ENCODE measurements at places on chromosomes 11 and 22. TPM values are rescaled to one million over a fixed set of nuclear protein-coding genes. Genes with fewer than 3 reads are reported as not detected.

Gene HTR3B
- 0.12 TPM for polyA plus RNA-seq

- DNase-seq: no peak
Observed at GRCh38 chr11:925158-925495, 543 bp upstream of the AP2A2 start.

DNA sequence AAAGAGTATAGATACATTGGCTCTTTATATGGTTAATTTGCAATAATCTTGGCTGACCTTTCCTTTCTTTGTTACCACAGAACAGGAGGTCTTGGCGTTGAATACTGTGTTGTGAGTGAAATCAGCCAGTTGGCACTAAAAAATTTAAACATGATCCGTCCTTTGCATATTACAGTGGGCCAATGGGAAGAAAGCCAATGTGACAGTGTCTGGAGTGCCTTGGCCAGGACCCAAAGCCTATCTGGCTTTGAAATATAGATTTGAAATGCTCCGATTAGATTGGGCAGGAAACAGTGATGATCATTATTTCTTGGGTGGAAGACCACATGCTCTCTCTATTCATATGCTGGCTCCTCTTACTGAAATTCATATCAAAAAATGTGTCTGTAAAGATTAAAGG lies 339.6 kb upstream of the ANO3 start:
- DNase-seq: no peak

- DNase-seq: no peak
Observed at GRCh38 chr22:26681395-26681821, 24.0 kb downstream of the MIAT start.

Gene ZBTB16
- polyA plus RNA-seq: 0.93 TPM

- DNase-seq: no peak
Observed at GRCh38 chr11:80819271-80819670, 1378.4 kb upstream of the TENM4 start.

- DNase-seq: no peak
Observed at GRCh38 chr11:106276126-106276525, 198.7 kb downstream of the AASDHPPT start.

- DNase-seq: no peak
Observed at GRCh38 chr11:17406082-17406817, 17.8 kb upstream of the KCNJ11 start.

DNA sequence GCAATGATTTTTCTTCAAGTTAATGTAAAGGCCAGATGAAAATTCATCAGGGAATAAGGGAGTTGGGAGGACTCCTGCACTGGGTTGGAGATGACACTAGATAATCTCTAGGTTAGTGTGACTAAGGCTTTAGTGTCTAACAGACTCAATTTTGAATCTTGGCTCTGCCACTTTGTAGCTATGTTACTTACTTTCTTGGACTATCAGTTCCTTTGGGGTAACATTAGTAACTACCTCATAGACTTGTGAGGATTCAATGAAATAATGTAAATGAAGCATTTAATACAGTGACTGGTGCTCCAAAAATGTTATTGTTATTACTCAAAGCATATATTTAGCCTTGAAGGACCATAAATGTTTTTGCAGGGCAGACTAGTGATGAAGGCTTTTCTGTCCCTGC lies 9.6 kb upstream of the CCDC89 start:
- no peak for DNase-seq

DNA sequence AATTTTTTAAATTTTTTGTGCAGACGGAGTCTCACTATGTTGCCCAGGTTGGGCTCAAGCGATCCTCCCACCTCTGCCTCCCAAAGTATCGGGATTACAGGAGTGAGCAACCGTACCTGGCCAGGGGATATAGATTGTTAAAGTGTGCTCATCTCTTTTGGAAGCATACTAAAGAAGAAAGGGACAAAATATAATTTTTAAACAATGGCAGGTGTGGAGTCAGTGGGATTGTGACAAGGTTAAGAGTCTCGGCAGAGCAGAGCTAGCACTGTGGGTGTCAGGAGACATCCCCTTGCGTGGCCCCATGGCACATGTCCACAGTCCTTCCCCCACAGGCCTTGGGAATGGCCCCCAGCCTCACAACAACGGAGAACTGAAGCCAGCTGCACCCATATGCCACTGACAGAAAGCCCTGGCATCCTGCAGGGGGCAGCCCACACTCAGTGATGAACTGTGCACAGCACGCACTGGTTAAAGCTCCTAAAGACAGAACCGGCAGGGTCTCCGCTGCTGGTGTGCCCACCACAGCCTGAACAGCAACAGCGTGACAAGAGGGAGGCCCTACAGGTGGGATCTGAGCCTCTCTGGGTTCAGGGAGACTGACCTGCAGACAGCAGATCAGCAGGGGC lies 29.9 kb downstream of the SERPIND1 start:
- DNase-seq: peak; percentile 34

DNA sequence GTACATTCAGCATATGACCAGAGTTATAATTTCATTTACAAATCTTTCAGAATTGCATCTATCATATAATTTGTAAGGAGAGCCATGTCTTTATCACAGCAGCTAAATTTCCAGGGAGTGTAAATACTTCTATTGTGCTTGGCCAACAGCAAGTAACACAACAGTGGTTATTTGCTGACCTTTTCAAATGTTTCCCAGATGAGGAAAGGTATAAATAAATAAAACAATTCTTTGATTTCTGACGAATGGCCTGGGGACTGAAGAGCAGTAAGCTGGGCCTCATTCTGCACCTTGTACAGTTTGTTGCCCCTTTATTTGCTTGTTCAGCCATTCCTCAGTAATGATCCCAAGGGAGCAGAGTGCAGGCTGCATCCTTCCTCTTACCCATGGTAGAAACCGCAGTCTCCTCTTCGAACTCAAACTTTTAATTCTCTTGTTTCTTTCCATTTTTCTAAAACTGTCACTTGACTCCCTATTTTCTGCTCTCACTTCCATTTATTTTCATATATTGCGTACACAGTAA lies 132.8 kb downstream of the DDX10 start:
- no peak for DNase-seq

GRCh38 chr11:889687-890475 lies 20.7 kb downstream of the CHID1 start:
- no peak for DNase-seq

DNA sequence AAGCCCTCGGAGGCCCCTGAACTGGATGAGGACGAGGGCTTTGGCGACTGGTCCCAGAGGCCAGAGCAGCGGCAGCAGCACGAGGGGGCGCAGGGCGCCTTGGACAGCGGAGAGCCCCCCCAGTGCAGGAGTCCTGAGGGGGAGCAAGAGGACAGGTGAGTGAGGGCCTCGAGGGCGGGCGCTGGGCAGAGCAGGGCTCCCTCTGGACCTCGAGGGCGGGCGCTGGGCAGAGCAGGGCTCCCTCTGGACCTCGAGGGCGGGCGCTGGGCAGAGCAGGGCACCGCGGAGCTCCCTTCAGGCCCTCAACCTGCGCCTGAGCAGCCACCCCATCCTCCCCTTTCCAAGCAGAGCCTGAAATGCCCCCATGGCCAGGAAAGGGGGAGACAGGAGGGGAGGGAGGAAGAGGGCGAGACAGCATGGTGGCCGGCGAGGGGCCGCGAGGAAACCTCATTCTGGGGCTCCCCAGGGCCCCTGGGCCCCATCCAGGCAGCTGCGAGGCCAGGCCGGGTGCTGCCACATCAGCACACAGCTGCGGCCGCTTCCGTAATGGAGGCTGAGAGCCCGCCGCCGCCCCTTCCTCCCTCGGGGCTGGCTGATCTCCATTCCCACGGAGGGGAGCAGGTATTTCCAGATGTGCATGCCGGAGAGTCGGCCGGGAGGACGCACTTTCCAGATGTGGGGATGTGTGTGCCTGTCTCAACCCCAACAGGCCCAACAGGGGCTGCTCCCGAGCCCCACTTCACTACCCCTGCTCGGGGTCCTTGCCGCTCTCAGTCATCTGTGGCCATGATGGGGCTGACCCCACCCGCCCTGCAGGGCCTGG lies 10.0 kb downstream of the PRR33 start:
- DNase-seq: no peak

Measured in left kidney (tissue), 8 donors.